CD4-positive, alpha-beta T cell treated with Interleukin-6 at 100 ng/mL for 8 hours (primary cell): ENCODE measurements at places on chromosomes 6 and 20.

- no peak for DNase-seq
Observed at GRCh38 chr20:16412906-16413305, 160.3 kb downstream of the KIF16B start.

GRCh38 chr20:15332711-15333160 is 995.3 kb upstream of the FLRT3 start:
- DNase-seq = no peak

- no peak for DNase-seq
Observed at GRCh38 chr6:41021832-41022231, 17.2 kb downstream of the UNC5CL start.

- peak; percentile 66 for DNase-seq
Observed at GRCh38 chr20:43749734-43750294, 23.0 kb upstream of the GTSF1L start.

GRCh38 chr6:72824833-72825232 is 203.0 kb downstream of the KCNQ5 start:
- no peak for DNase-seq

DNA sequence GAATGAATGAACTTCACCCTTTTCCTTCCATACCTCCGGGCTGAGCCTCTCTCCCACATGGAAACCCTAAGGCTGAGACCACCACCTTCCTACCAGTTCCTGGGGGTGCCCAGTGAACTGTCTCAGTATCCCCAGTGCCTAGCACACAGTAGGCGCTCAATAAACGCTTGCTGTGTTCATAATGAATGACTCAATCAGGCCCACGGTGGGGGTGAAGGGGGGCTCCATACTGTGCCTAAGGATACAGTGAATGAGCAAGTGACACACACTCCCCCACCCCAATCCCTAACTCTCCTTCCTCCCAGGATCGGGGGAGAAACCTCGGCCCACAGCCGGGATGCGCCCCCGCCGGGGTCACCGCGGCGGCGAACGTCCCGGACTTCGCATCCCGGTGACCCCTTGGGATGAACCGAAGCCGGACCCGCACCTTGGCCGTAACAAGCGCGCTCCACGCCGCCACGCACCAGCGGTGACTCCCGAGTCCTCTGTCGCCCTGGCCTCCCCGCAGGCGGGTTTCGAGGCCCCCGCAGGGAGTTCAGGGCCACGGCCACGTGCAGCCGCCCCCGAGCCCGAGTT is 592 bp downstream of the KCNG1 start:
- no peak for DNase-seq

DNA sequence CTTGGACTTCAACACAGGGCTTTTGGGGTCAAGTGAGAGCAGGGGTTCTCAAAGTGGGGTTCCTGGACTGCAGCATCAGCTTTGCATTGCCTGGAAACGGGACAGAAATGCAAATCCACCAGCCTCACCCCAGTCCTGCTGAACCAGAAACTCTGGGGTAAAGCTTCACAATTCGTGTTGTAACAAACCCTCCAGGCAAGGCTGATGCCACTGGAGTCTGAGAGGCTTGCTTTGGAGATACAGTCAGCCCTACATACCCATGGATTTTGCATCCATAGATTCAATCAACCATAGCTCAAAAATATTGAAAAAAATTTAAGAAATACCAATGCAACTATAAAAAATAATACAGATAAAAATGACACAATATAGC is 160.4 kb upstream of the ECI2 start:
- DNase-seq = no peak

DNA sequence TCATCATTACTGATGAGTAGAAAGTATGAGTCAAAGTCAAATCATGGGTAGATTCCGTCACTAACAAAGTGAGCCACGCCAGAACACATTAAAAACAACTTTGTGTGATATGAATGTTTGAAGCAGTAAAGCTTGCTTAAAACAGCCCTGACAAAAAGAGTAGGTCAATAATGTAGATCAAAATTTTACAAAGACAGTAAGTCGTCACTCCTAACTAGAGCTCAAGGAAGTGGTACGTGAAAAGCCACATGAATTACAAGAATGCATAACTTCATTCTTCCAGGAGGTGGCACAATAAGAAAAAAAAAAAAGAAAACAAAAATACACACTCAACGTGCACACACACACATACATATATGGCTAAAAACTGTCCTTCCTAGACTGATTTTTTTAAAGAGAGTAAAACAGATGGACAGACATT is 69.9 kb downstream of the HACE1 start:
- peak; percentile 11 for DNase-seq

DNA sequence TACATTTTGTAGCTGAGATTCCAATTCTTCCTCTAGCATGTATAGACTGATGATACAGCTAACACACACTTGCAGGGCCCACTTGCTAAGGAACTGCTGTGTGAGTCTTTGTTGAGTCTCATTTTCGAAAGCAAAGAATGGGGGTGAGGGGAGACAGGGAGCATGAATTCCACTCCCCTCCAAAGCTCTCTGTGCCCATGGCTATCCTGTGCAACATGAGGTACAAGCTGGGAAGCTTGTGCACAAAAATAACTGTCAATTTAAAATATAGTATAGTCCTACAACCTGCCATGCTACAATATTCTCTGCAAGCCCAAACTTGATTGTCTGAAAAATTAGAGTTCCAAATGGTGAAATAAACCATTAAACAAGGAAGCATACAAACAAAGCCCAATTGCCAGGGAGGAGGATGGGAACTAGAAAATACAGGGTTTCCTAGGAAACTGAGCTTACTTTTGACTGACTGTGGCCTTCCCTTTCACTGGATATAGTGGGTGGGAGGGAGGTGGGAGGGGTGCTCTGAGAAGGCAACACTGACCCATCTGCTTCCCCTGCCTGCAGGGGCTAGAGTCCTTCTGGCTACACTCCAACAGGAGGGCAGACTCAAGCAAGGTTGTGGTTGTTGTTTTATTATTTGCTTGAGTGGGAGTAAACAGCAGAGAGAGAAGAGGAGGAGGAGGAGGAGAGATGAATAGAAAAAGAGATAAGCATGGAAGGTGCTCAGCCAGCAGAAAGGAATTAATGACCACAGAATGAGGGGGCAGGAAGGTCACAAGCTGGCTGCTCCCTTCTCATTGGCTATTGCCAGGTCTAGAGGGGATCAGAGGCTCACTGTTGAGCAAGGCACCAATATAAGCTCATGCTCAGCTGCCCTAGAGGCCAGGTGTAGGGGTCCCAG is 84.6 kb downstream of the FYN start:
- no peak for DNase-seq

DNA sequence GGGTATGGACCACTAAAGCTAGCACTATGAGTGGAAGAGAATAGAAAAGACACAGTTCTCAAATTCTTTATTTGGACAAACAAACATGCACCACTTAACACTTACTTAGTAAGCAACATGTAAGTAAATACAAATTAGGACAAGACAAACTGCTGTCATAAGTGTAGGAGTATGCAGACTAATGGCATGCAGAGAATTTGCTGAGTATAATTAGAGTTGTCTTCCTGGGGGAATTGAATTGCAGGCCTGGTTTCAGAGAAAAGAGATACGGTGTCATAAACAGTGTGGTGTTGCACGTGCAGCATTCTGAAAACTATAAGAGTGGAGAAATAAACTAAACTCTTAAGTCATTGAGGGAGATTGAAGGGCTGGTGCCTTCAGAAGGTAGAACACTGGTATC is 125.2 kb upstream of the EYA4 start:
- no peak for DNase-seq

DNA sequence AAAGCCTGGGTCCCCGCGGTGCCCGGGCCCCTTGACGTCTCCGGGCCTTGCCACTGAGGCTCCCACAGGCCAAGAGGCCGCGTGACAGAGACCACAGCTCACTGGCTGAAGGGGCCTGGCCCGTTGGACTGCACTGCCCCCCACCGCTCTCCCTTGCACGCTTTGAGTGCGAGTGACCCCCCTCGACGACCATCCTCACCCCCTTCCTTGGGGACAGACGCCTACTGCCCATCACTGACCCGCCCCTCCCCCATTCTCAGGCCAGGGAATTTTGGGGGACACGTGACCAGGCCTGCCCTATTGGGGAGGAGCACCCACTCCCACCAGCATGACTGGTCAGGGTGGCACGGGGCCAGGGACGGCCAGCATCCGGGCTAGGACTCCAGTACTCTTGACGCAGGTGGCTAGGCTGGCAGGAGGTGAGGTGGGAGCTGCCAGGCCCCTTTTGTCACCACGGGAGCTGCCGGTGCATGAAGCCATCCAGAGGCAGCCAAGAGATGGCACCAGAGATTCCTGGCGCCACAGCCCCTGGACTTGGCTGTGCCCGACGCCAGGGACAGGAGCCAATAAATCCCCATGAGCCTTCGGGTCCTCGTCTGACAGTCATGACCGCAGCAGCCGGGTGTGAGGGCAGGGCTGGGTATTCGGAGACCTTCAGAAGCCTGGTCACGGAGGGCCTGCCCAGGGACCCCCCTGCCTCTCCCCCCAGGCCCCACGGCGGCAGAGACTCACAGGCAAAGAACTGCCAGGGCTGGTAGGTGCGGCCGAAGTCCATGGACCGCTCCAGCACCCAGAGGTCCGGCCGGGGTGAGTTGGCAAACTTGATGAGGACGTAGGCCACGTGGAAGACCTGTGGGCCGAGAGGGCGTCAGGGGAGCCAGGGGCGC is 14.5 kb downstream of the LAMA5 start:
- DNase-seq = no peak

DNA sequence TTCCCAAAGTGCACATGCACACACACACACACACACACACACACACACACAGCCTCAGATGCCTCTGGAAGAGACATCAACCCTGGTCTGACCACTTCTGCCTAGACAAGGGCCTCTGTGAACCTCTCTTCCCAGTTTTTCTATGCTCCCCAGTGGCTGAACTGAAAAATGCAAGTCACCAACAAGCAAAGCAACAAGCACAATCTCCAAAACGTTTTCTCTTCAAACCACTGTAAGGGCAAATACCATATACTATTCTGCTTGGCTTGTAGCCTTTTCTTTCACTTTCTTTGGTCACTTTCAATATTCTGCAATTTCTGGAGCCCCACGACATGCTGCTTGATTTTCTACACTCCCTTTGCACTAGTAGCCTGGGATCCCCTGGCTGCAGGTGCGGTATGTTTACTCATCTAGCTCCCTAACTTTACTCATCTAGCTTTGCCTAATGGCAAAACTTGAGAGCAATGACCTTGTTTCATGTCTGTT is 121.4 kb upstream of the DST start:
- DNase-seq = no peak

DNA sequence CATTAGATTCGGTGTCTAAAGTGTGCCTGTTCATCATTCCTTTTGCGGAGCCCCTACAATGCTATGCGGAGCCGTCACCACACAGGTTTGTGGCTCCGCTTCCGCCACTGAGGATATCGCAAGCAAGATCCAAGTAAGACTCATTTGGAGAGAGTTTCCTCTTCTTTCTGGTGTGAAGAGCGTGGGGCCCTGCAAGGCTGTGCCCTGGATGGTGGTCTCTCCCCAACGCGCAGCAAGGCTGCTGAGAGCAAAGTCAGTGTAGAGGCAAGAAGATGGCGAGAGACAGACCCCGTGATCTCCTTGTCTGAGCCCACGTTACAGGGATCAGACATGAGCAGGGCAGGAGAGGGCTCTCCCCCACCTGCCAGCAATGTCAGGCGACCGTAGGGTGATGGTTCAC is 96.3 kb upstream of the AFDN start:
- no peak for DNase-seq

GRCh38 chr6:90604546-90604945 is 17.7 kb upstream of the MAP3K7 start:
- DNase-seq = no peak

DNA sequence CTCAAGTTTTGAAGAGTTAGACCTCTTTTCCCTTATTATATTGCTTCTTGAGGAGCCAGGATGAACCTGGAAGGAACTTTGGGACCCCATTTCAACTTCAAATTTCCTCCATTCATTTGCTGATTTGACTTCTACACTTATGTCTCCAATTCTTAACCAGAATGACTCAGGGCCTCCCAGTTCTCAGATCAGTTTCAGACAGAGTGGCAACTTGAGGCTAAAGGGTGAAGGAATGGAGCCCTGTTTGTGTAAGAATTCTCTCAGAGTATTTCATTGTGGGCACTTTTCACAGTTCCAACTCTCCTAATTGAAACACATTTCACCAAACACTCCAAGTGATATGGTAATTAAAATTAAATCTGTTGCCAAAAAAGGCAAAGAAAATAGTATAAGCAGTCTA is 109.0 kb upstream of the FLRT3 start:
- DNase-seq = no peak

- DNase-seq = no peak
Observed at GRCh38 chr6:52929321-52930164, 20.0 kb upstream of the GSTA3 start.

DNA sequence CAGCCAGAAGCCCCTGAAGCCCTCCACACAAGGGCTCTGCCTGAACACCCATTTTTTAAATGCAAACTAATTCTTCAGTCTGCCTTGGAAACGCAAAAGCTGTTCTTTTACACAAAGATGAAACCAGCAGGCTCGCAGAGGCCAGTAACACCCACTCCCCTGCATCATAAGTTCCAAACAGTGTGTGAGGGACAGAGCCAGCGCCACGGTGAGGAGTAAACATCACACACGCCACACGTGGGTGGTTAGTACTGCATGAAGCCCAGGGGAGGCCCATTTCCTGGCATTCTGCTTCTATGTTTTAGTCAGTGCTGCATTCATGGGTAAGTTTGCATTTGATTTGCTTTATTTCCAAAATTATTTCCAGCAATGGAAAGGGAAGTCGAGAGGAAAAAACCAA is 217.7 kb upstream of the RIN2 start:
- no peak for DNase-seq

DNA sequence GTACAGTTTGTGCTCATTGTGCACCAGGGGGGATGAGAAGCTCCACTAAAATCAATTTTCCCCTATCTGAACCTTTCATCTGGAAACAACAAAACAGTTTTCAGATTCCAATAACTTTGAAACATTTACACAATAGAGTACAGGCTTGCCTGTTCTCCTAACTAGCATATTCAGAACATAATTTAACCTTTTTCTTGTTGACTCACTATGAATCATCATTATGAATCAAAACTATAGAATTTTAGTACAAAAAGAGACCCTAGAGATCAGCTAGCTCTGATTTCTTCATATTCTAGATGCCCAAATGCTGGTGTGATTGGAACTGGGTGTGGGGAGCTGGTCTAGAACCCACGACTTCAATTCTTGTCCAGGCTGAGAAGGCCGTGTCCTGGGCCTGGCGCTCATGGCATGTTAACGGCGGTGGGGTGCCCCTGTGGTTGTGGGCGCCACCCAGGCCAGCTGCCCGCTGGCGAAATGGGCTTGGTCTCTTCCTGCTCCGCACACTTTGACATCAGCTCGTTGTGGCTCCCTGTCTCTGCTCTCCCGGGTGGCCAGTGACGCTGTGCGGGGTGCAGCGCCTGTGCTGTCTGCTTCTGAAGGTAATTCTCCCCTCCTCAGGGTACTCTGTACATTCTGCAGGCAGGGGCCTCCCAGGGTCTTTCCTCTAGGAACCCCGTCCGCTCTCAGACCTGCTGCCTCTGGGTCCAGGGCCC is 29.9 kb upstream of the AGPAT4 start:
- DNase-seq = no peak

DNA sequence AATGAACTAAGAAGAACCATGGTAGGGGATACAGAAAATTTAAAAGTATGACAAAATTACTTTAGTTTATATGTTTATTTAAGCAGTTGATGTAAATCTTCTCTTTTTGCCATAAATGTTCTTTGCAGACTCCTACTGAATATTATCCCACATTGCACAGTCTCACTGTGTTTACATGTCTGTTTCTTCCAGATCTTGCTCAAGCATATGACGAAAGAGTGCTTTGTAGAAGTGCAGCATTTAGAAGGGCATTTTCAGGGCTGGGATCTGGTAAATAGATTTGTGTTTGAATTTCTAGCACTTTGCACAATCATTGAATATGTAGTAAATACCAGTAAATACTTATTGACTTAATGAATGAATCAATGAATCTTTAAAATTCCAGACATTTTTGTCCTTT is 152.0 kb upstream of the EPHA7 start:
- no peak for DNase-seq
